Activated CD4-positive, alpha-beta T cell treated with anti-CD3 and anti-CD28 coated beads, Interleukin-2, amount 10 ng/mL, durations not matched to agents 24 days and 14 days (primary cell): ENCODE measurements at places on chromosomes 16 and 17. TPM values are rescaled to one million over a fixed set of nuclear protein-coding genes. Genes with fewer than 3 reads are reported as not detected.

DNA sequence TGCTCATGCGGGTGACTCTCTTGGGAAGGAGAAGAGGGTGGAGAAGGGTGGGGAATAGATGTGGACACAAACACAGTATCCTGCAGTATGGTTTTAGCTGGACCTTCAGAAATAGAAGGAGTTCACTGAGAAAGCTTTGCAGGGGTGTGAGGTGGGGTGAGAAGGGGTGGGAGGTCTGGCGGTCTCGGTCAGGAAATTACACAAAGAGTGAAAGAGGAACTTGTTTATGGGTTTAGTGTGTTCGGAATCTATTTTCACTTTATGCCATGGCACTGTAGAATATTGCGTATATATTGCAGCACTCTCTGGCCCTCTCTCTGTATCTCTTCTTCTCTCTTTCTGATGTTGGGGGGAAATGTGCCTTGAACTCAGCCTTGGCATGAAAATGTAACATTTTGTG, 148.2 kb upstream of the GOT2 start:
- no peak for DNase-seq
- H3K4me3 ChIP-seq, result no peak overlapping the region
- H3K27ac ChIP-seq, result no peak overlapping the region
- no peaks in the 10 kb centered on the region for H3K36me3 ChIP-seq

- H3K36me3 ChIP-seq, result no peaks in the 10 kb centered on the region
- no peaks in the 10 kb centered on the region for H3K27me3 ChIP-seq
- no peak overlapping the region for H3K4me3 ChIP-seq
- no peak overlapping the region for H3K27ac ChIP-seq
Observed at GRCh38 chr16:27708651-27709050, 158.7 kb downstream of the KATNIP start.

DNA sequence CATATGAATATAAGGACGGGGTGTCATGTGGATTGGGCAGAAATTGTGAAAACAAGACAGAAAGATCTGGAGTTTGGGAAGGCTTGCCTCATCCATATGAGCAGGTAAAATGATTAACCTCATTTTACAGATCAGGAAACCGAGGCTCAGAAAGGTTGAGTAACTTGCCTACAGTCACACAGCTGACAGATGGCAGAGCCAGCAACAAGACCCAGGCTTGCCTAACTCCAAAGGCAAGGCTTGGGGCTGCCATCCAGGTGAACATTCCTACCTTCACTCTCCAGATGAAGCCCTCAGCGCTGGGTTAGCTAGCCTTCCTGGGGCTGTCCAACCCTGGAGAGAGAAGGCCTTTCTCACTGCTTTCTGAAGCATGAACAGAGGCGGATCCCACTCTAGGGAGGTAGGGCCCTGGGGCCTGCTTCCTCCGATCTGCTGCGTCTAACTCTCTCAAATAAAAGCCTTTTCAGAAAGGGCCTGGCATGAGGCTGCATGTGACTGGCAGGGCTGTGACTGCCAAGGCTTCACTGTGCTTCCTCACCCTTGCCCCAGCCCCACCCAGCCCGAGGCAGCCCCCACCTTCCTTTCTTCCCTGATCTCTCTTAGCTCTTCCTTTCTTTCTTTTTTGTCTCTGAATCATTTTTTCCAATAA, 107.8 kb downstream of the GNAO1 start:
- no peak overlapping the region for H3K27ac ChIP-seq
- H3K27me3 ChIP-seq, result peaks cover 7% of the 10 kb centered on the region
- no peak for DNase-seq
- H3K4me3 ChIP-seq, result no peak overlapping the region
- no peaks in the 10 kb centered on the region for H3K36me3 ChIP-seq

DNA sequence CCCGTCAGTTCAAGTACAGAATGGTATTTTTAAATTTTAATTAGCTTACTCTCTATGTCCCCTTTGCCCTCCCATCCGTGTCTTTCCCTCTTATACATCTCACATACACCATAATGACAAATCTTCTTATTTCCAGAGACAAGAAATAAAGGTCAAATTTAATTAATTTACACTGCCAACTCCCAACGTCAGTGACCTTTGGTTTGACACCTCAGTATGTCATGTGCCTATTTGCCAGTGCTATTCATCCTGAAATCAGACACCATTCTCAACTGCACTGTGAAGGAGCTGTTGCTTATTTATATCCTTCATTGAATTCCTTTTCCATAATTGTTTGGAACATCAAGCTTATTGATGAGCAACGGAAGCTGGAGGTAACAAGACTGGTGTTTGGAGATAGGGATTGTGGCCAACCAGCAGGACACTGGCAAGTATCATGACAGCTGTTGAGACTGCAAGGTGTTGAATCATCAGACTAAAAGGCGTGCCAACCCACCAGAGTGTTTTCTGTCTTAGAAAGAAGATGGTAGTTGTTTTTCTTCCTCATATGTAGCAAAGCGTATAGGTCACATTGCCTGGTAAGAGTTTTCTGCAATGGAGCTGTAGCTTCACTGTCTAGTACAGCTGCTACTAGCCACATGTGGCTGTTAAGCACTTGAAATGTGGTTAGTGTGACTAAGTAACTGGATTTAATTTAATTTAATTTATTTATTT, 12.5 kb downstream of the CALCOCO2 start:
- H3K27ac ChIP-seq, result no peak overlapping the region
- DNase-seq, result no peak
- no peak overlapping the region for H3K4me3 ChIP-seq
- no peaks in the 10 kb centered on the region for H3K27me3 ChIP-seq
- peaks cover 38% of the 10 kb centered on the region for H3K36me3 ChIP-seq

GRCh38 chr16:3458852-3459361, 15.4 kb downstream of the NAA60 start:
- H3K4me3 ChIP-seq, result peak overlapping the region; percentile 79
- DNase-seq, result peak; percentile 73
- peaks cover 12% of the 10 kb centered on the region for H3K36me3 ChIP-seq

DNA sequence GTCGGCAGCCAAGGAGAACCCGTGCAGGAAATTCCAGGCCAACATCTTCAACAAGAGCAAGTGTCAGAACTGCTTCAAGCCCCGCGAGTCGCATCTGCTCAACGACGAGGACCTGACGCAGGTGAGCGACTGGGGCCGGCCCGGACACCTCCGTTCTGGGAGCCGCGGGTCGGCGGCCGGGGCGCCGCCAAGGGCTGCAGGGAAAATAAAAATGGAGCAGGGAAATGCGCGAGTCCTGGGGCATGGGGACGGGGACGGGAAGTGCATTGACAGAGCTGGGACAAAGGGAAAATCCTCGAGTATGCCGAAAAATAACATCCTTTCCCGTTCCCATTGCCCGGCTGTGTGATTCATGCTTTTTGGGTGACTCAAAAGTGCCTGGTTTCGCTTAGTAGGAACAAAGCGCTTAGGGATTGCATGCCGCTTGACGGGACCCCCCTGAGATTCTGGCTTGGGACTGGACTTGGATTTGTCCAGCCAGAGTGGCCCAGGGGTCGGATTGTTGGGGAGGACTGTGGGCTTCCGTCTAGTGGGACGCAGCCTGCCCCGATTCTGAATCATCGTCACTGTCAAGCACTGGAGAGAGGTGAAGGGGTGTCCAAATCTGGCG, 699 bp downstream of the MPRIP start:
- H3K4me3 ChIP-seq, result peak overlapping the region; percentile 99
- H3K36me3 ChIP-seq, result peaks cover 3% of the 10 kb centered on the region
- no peaks in the 10 kb centered on the region for H3K27me3 ChIP-seq
- H3K4me1 ChIP-seq, result peaks cover 42% of the 10 kb centered on the region
- DNase-seq, result peak; percentile 75

The IRX6 gene
- not detected in 2 replicates for total RNA-seq

GRCh38 chr16:85360323-85361277, 248.3 kb upstream of the CIBAR2 start:
- DNase-seq, result no peak
- peaks cover 2% of the 10 kb centered on the region for H3K27me3 ChIP-seq
- H3K36me3 ChIP-seq, result no peaks in the 10 kb centered on the region
- H3K4me1 ChIP-seq, result no peaks in the 10 kb centered on the region

The PRSS8 gene
- total RNA-seq, result not detected in 2 replicates

The HSD3B7 gene
- total RNA-seq, result 2.9 and 3.2 TPM in 2 replicates

DNA sequence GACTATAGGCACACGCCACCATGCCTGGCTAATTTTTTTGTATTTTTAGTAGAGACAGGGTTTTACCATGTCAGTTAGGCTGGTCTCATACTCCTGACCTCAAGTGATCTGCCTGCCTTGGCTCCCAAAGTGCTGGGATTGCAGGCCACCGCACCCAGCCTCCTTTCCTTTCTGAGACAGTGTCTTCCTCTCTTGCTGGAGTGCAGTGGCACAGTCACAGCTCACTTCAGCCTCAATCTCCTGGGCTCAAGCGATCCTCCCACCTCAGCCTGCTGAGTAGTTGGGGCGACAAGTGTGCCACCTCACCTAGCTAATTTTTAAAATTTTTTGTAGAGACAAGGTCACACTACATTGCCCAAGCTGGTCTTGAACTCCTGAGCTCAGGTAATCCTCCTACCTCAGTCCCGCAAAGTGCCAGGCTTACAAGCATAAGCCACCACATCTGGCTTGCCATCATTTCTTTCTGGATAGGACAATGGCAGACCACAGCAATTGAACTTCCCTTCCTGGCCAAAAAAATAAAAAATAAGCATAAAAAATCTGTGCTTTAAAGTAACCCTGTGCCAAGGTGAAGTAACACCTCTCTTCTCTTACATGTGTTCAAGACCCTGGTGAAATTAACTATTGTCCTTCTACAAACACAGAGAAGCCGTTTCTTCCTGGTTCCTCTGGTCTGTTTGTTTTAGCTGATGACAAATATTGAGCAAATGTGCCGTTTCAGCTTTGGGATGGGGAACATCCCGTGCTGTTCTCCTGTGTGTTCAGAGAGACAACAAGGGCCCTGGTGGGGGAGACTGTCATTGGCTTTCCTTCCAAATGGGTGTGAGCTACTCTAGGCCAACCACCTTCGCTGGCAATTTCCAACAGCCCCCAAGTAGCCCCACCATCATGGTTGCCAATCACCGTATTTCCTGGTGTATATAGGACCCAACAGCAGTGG, 60.2 kb downstream of the EMP2 start:
- DNase-seq, result no peak
- H3K4me1 ChIP-seq, result peaks cover 3% of the 10 kb centered on the region
- no peak overlapping the region for H3K27ac ChIP-seq

- DNase-seq, result peak; percentile 87
- peak within 1 kb of the TSS; percentile 75 for H3K4me3 ChIP-seq
- H3K36me3 ChIP-seq, result no peaks in the 10 kb centered on the region
- peaks cover 3% of the 10 kb centered on the region for H3K27me3 ChIP-seq
Observed at GRCh38 chr16:726438-727290, at the start of the genes CCDC78 and HAGHL. TSS of gene CCDC78 (minus strand) at chr16:726443. CDS start at chr16:726367, 76 bp downstream. TSS of gene HAGHL (plus strand) at chr16:727106. CDS start at chr16:727510, 404 bp downstream.

GRCh38 chr17:35804658-35805192, 4.6 kb upstream of the TAF15 start:
- peaks cover 35% of the 10 kb centered on the region for H3K4me1 ChIP-seq
- peak overlapping the region; percentile 66 for H3K27ac ChIP-seq
- H3K36me3 ChIP-seq, result no peaks in the 10 kb centered on the region
- DNase-seq, result peak; percentile 87

GRCh38 chr17:79814127-79814973, 17.5 kb upstream of the CBX8 start:
- H3K27me3 ChIP-seq, result peaks cover 54% of the 10 kb centered on the region
- peaks cover 17% of the 10 kb centered on the region for H3K4me1 ChIP-seq
- H3K27ac ChIP-seq, result peak overlapping the region; percentile 41

- peaks cover 3% of the 10 kb centered on the region for H3K27me3 ChIP-seq
- H3K4me1 ChIP-seq, result no peaks in the 10 kb centered on the region
Observed at GRCh38 chr17:956905-957304, 22.7 kb downstream of the NXN start.

- H3K27me3 ChIP-seq, result peaks cover 20% of the 10 kb centered on the region
- H3K36me3 ChIP-seq, result no peaks in the 10 kb centered on the region
- H3K4me3 ChIP-seq, result peak overlapping the region; percentile 45
- peak overlapping the region; percentile 75 for H3K27ac ChIP-seq
- peak; percentile 68 for DNase-seq
- H3K4me1 ChIP-seq, result peaks cover 57% of the 10 kb centered on the region
Observed at GRCh38 chr16:10870137-10870776, 6.7 kb upstream of the CIITA start.

The CHP2 gene
- total RNA-seq, result not detected in 2 replicates

DNA sequence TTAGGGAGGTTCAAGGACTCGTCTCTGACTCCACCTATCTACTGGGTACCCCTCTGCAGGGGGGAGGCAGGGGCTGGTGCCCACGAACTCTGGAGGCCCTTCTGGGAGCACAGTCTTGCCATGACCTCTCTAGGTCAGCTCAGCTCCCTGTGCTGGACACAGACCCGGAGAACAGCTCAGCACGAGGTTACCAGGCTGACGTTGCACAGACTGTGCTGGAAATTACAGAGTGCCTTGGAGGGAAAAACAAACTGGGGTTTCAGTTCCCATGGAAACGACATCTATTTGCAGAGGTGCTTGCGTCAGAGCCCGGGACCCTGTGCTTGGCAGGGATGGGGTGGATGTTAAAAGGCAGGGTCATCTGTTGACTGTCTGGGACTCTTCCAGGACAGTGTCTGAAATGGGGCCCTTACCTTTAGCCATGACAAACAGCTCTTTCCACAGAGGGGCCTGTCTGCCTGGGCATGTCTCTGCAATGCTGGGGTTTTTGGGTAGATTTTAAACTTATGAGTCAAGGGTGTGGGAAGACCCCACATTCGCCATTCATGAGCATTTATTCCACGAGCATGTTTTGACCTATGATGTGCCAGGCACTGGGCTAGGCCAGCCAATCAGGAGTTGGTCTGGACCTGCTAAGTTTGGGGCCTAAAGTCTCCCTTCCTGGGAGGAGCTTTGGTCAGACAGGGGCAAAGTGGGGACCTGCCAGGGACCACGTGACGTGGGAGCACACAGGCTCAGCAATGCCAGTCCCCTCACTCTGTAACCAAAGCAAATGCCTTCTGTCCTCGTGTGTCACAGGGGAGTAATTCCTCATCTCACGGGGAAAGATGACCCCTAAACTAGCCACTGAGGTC, 22.5 kb downstream of the CCR7 start:
- peaks cover 14% of the 10 kb centered on the region for H3K36me3 ChIP-seq
- peak; percentile 83 for DNase-seq
- H3K4me3 ChIP-seq, result peak overlapping the region; percentile 66
- H3K27ac ChIP-seq, result peak overlapping the region; percentile 92
- H3K27me3 ChIP-seq, result no peaks in the 10 kb centered on the region

The SUMO2 gene
- total RNA-seq, result 658 and 659 TPM in 2 replicates

DNA sequence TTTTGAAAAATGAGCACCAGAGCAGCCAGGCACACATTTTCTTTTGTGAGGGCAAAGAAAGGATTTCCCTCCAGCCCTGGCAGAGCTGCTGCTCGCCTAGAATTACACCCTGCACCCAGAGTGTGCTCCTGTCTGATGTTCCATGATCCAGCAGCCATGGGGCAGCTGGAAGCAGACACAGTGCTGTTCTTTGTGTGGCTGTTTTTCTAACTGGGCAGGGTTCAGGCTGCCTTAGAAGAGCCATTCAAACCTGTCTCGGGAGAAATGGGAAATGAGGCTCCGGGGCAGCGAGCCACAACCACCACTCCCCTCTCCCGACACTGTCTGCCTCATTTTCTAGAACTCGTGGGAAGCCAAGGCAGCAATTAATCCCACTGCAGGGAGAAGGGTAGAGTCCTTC, 28.9 kb downstream of the LITAF start:
- no peak for DNase-seq
- H3K4me1 ChIP-seq, result peaks cover 54% of the 10 kb centered on the region
- peak overlapping the region; percentile 41 for H3K4me3 ChIP-seq
- H3K27me3 ChIP-seq, result no peaks in the 10 kb centered on the region
- H3K27ac ChIP-seq, result peak overlapping the region; percentile 48
- H3K36me3 ChIP-seq, result peaks cover 60% of the 10 kb centered on the region

The DOC2B gene
- total RNA-seq, result 0.98 and 1.0 TPM in 2 replicates

The SMG6 gene
- total RNA-seq, result 31.6 and 36.2 TPM in 2 replicates

- peak overlapping the region; percentile 95 for H3K27ac ChIP-seq
- no peaks in the 10 kb centered on the region for H3K27me3 ChIP-seq
- DNase-seq, result no peak
Observed at GRCh38 chr17:46195217-46195855, 2.1 kb upstream of the KANSL1 start.
